Activated naive CD8-positive, alpha-beta T cell treated with anti-CD3 and anti-CD28 coated beads, Interleukin-2, amount 10 ng/mL, durations not matched to agents 7 days and 5 days (primary cell): ENCODE measurements at places on chromosomes 6 and 20.

GRCh38 chr6:116680880-116681672 lies at the start of gene KPNA5:
TSS of gene KPNA5 (plus strand) at chr6:116681211. CDS start at chr6:116681335, 124 bp downstream.
- H3K4me1 ChIP-seq = peaks cover 14% of the 10 kb centered on the region
- H3K36me3 ChIP-seq = peaks cover 22% of the 10 kb centered on the region
- H3K4me3 ChIP-seq = peak within 1 kb of the TSS; percentile 97
- no peaks in the 10 kb centered on the region for H3K27me3 ChIP-seq

DNA sequence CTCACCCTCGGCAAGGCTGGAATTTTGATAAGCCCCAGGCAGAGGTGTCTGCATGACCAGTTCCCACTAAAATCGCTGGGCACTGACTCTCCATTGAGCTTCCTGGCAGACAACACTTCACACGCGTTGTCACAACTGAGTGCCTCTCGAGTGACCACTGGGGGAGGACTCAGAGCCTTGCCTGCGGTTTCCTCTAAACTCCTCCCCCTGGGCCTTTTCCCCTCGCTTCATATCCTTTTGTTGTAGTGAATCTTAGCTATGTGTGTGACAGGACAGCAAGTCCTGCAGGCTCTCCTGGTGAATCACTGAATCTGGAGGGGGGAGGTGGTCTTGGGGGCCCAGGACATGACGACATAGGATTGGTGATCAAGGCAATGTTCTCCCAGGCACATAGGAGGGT lies 670.8 kb downstream of the PRKN start:
- peaks cover 2% of the 10 kb centered on the region for H3K36me3 ChIP-seq
- no peaks in the 10 kb centered on the region for H3K27me3 ChIP-seq

DNA sequence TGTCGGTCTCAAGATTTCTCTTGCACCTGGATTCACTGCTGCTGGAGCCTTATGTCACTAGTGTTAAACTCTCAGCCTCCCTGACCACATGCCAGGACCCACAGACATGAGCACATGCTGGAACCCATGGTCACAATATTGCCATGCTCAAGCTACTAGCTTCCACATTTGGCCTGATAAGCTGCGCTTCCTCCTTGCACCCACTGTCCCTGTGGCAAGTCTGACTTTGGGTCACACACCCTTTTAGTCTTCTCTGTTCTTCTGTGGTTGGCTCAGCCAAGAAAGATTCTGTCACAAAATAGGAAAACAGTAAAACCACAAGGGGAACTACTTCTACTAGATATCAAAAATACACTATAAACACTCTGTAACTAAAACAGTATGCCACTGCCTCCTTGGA lies 68.9 kb upstream of the HDAC2 start:
- no peaks in the 10 kb centered on the region for H3K36me3 ChIP-seq
- H3K27ac ChIP-seq = no peak overlapping the region
- H3K4me1 ChIP-seq = no peaks in the 10 kb centered on the region

- H3K4me1 ChIP-seq = no peaks in the 10 kb centered on the region
- DNase-seq = no peak
- H3K36me3 ChIP-seq = no peaks in the 10 kb centered on the region
- no peak overlapping the region for H3K4me3 ChIP-seq
- no peaks in the 10 kb centered on the region for H3K27me3 ChIP-seq
Measured at GRCh38 chr6:169971081-169971861, 219.8 kb downstream of the ERMARD start.

DNA sequence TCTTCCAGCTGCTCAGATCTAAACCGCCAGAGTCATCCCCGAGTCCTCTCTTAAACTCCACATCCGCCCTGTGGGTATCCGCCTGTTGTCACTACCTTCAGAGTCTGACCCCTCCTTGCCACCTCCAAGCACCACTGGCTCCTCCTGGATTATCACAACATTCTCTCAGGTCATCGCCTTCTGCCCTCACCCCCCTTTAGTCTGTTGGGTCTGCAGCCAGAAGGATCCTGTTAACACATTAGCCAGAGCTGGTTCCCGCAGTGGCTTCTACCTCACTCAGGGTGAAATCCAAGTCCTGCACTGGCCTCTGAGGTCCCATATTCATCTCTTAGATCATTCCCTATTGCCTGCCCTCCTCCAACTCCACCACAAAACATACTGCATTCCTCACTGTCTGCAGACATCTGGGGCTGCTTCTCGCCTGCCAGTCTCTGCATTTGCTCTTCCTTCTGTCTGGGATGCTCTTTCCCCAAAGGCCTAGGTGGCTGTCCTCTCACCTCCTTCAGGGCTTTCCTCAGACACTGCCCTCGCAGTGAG lies 34.1 kb downstream of the TNXB start:
- DNase-seq = no peak
- H3K4me1 ChIP-seq = no peaks in the 10 kb centered on the region
- H3K27ac ChIP-seq = no peak overlapping the region
- no peaks in the 10 kb centered on the region for H3K27me3 ChIP-seq

GRCh38 chr6:4511641-4512020 lies 264.6 kb upstream of the CDYL start:
- DNase-seq = no peak
- peaks cover 5% of the 10 kb centered on the region for H3K27me3 ChIP-seq
- H3K36me3 ChIP-seq = no peaks in the 10 kb centered on the region
- no peak overlapping the region for H3K27ac ChIP-seq

DNA sequence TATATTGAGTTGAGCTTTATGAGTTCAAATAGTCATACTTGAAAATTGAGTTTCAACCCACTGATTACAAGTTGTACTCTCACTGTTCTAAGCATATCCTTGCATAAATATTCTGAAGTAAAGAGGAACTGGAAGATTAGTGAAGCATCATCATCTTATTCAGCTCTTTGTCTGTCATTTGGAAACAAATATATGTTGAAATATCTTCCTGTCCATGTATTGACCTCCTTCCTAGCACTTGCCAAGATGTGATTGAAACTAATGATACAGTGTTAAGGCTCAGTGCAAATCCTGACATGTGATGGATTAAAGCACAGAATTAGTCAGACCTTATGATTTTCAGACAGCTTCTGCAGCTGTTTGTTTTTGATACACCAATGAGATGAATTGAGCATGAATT lies 434.3 kb downstream of the TBC1D32 start:
- no peaks in the 10 kb centered on the region for H3K36me3 ChIP-seq
- H3K27me3 ChIP-seq = no peaks in the 10 kb centered on the region
- H3K4me1 ChIP-seq = no peaks in the 10 kb centered on the region
- no peak overlapping the region for H3K27ac ChIP-seq
- no peak overlapping the region for H3K4me3 ChIP-seq

DNA sequence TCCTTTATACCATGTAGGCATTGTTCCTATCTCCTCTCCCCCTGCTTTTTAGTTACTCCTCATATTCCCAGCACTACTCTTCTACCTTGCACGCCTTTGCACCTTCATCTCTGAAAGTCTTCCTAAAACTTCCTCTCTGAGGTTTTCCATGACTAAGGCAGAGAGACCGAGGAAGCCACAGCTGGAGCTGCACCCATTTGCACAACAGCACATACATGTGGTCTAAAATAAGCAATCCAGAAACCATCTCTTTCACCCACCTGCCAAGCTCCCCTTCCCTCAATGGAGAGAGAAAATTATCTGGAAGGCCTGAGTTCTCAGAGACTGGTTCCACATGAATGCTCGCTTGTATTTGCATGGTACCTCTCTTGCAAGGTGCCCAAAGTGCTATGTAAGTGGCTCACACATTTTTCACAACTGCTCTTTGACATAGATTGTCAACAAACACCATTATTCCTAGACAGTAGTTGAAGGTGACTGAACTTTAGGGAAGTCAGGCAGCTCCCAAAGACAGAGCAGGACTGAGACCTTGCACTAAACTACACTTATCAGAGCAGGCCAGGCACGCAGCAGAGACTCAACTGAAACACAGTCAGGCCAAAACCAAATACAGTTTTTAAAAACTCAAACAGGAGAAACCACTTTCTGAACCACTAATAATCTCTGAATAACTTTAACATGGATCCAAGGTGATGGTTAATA lies 313.2 kb downstream of the TFAP2A start:
- H3K27ac ChIP-seq = no peak overlapping the region
- no peaks in the 10 kb centered on the region for H3K4me1 ChIP-seq
- no peak for DNase-seq
- H3K36me3 ChIP-seq = no peaks in the 10 kb centered on the region
- no peak overlapping the region for H3K4me3 ChIP-seq

- H3K4me1 ChIP-seq = no peaks in the 10 kb centered on the region
- H3K27me3 ChIP-seq = no peaks in the 10 kb centered on the region
- no peak overlapping the region for H3K4me3 ChIP-seq
- no peak overlapping the region for H3K27ac ChIP-seq
Measured at GRCh38 chr6:88443554-88443953, 277.4 kb upstream of the CNR1 start.

- H3K27me3 ChIP-seq = peaks cover 5% of the 10 kb centered on the region
- H3K4me1 ChIP-seq = no peaks in the 10 kb centered on the region
- H3K27ac ChIP-seq = no peak overlapping the region
- no peak for DNase-seq
Measured at GRCh38 chr20:33081411-33082154, 2.1 kb downstream of the BPIFB4 start.

- no peaks in the 10 kb centered on the region for H3K36me3 ChIP-seq
- H3K4me1 ChIP-seq = peaks cover 4% of the 10 kb centered on the region
Measured at GRCh38 chr20:44747166-44748004, 1.7 kb downstream of the KCNK15 start.

- peaks cover 26% of the 10 kb centered on the region for H3K4me1 ChIP-seq
- peaks cover 40% of the 10 kb centered on the region for H3K36me3 ChIP-seq
- H3K27ac ChIP-seq = no peak overlapping the region
- no peak for DNase-seq
- no peak overlapping the region for H3K4me3 ChIP-seq
Measured at GRCh38 chr6:30709101-30709868, 7.8 kb downstream of the MDC1 start.

- no peak overlapping the region for H3K4me3 ChIP-seq
- peaks cover 12% of the 10 kb centered on the region for H3K27me3 ChIP-seq
- no peaks in the 10 kb centered on the region for H3K36me3 ChIP-seq
Measured at GRCh38 chr20:31617432-31618104, 12.5 kb downstream of the ID1 start.

GRCh38 chr6:16154904-16155303 lies 26.0 kb downstream of the MYLIP start:
- no peak for DNase-seq
- H3K27ac ChIP-seq = no peak overlapping the region
- H3K36me3 ChIP-seq = peaks cover 59% of the 10 kb centered on the region

GRCh38 chr6:39140556-39141167 lies 25.7 kb upstream of the SAYSD1 start:
- H3K27ac ChIP-seq = no peak overlapping the region
- H3K4me3 ChIP-seq = no peak overlapping the region
- H3K4me1 ChIP-seq = no peaks in the 10 kb centered on the region
- peaks cover 2% of the 10 kb centered on the region for H3K27me3 ChIP-seq

DNA sequence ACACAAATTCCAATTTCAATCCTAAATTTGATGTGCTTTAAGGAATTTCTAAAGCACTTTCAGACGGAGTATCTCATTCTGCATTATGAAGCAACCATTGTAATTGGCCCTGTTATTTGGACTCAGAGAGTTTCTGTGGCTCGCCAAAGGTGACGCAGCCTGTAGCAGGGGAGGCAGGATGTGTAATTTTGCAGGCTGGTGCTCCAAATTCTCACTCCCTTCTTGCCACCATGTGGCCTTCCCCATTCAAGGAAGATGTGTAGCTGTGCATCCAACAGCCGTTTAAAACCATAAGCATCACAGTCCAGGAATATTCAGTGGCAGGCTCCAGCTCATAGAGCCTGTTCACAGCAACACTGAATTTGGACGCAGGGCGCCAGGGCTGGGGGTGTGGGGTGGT lies 45.8 kb downstream of the AGPAT4 start:
- peaks cover 12% of the 10 kb centered on the region for H3K36me3 ChIP-seq
- no peak overlapping the region for H3K4me3 ChIP-seq
- no peak overlapping the region for H3K27ac ChIP-seq
- H3K4me1 ChIP-seq = peaks cover 21% of the 10 kb centered on the region
- DNase-seq = no peak
- H3K27me3 ChIP-seq = no peaks in the 10 kb centered on the region

GRCh38 chr6:100662264-100662663 lies 197.5 kb upstream of the SIM1 start:
- no peak overlapping the region for H3K4me3 ChIP-seq
- H3K27ac ChIP-seq = no peak overlapping the region
- peaks cover 5% of the 10 kb centered on the region for H3K4me1 ChIP-seq
- H3K27me3 ChIP-seq = no peaks in the 10 kb centered on the region

GRCh38 chr20:18031888-18032509 lies 25.7 kb downstream of the OVOL2 start:
- no peaks in the 10 kb centered on the region for H3K36me3 ChIP-seq
- no peaks in the 10 kb centered on the region for H3K27me3 ChIP-seq

GRCh38 chr6:40925341-40925740 lies 113.7 kb downstream of the UNC5CL start:
- no peak overlapping the region for H3K27ac ChIP-seq
- peaks cover 13% of the 10 kb centered on the region for H3K27me3 ChIP-seq
- no peak overlapping the region for H3K4me3 ChIP-seq
- DNase-seq = no peak
- no peaks in the 10 kb centered on the region for H3K4me1 ChIP-seq

GRCh38 chr6:27239258-27239657 lies 8.2 kb upstream of the PRSS16 start:
- DNase-seq = no peak
- peaks cover 61% of the 10 kb centered on the region for H3K27me3 ChIP-seq
- no peak overlapping the region for H3K4me3 ChIP-seq
- H3K4me1 ChIP-seq = peaks cover 24% of the 10 kb centered on the region

DNA sequence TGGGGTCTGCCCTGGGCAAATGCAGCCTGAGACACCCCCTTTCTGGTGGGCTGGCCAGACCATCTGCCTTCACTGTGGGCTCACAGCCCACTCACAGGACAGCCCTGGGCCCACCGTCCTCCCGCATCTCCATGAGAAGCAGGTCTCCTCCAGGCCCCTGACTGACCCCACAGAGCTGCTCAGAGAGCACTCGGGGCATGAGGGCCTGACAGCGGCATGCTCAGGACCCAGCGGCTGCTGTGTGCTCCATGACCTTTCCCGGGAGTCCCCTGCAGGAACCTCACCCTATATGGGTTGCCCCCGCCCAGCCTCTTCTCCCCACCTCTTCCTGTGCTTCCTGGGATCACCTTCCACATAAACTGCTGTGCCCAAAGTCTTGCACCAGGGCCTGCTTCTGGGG lies 162.4 kb upstream of the CST7 start:
- no peaks in the 10 kb centered on the region for H3K36me3 ChIP-seq
- peaks cover 2% of the 10 kb centered on the region for H3K27me3 ChIP-seq
- peak overlapping the region; percentile 25 for H3K27ac ChIP-seq
- no peak overlapping the region for H3K4me3 ChIP-seq
- peaks cover 21% of the 10 kb centered on the region for H3K4me1 ChIP-seq
- no peak for DNase-seq

GRCh38 chr20:294602-295001 lies 2.8 kb upstream of the ZCCHC3 start:
- no peaks in the 10 kb centered on the region for H3K27me3 ChIP-seq
- H3K4me3 ChIP-seq = no peak overlapping the region
- DNase-seq = no peak
- H3K4me1 ChIP-seq = peaks cover 26% of the 10 kb centered on the region
- H3K36me3 ChIP-seq = peaks cover 11% of the 10 kb centered on the region

GRCh38 chr6:70166088-70166958 lies 136.6 kb downstream of the COL9A1 start:
- H3K27me3 ChIP-seq = peaks cover 26% of the 10 kb centered on the region
- peak; percentile 42 for DNase-seq
- H3K27ac ChIP-seq = no peak overlapping the region

DNA sequence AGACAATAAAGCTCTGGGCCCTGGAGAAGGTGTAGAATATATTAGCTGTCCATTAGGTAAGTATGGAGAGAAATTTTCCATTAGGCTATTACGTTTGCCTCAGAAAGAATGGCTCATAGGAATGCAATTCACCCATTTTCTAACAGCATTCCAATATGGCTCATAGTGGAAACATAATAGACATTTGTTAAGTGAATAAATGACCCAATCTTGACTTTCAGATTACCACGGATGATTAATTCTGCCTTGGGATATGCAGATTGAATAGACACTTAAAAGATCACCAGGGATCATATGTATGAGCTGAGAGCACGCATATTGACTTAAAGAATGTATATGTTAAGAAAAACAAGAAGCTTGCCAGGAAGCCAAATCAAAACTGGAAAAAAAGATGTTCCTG lies 209.1 kb upstream of the CDYL start:
- no peaks in the 10 kb centered on the region for H3K36me3 ChIP-seq
- no peak overlapping the region for H3K27ac ChIP-seq
- DNase-seq = no peak
- H3K4me3 ChIP-seq = no peak overlapping the region
